ENCODE measurements at places on chromosomes 6 and 20.

DNA sequence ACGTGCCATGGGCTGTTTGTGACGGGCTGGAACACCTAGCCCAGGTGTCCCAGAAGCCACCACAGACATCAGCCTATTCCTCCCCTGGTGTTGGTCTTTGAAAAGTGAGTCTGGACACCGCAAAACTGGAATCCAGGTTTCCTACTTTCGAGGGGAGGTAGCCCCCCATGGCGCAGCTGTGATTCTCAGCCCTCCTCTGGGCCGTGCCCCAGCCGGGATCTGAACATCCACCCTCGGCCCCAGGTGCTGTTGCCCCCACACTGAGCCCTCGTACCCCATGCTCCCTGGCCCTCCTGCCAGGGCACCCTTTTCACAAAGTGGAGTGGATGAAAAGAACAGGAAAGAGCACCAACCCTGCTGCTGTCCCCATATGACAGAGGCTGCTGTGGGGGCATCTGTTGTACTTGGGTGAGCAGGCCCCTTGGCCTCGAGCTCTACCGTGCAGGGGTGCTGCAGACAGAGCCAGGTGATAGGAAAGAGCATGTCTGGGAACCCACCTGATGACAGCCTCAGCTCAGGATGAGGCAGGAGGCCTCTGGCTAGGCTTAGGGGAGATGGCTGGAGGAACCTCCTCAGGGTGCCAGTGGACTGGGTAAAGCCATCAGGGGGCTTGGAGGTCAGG lies 18.8 kb upstream of the MAS1L start:
- no peak for DNase-seq

DNA sequence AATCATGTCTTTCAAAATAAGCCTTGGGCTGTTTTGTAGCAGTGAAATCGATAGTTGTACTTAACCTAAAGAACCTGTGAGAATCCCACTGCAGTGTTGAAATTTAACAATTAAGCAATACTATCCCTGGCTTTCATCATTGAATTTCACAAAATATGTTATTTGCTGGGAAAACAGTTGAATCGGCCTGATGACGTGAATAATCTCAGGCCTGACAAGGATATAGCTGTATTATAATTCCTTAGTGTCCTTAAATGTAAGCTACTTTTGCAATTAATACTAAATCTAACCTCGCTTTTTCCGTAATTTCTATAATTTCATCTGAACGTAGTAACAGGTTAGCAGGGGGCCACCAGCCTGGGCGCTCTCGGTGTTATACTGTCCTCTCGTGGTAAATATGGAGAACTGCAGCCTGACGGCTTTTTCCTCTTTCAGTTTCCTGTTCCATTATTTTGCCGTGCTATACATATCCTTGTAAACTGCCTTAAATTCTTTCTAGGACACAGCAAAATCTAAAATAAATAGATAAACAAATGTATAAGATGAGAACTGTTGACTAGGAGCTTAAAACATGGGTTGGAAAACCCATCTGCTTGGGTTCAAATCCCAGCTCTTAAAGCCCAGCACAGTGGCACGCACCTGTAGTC lies 24.0 kb downstream of the MTFR2 start:
- peak; percentile 23 for DNase-seq

DNA sequence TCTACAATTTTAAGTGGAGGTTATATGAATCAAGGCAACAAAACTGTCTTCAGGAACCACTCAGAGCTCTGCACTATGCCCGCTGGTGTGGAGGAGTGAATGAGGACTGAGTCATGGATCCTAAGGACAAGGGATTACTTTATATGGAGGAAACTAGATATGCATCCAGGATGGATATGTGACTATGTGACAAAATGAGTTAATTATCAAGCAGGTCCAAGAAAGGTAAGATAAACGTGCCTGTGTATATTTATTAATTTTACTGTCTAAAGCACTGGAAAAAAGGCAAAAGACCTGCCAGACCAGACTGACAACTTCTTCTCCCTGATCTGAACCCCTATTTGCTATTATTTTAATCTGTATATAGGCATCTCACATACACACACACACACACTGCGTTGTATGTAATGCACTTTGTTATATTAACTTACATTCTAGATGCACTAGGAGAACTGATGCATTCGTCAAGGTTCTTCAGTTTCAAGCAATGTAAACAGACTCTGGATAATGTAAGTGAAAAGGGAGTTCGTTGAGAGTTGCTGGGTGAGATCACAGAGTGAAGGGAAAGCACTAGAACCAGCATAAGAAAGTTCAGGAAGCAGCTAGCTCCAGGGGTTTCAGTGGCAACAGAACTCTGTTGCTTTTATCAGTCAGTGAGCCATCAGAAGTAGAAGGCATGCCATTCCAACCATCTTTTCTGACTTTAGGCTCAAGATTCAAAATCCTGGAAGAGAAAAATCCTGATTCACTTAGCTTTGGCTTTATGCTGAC lies 26.4 kb upstream of the ADGRG6 start:
- DNase-seq, result no peak

GRCh38 chr20:19758133-19758500 lies at the start of gene RIN2:
TSS of gene RIN2 (plus strand) at chr20:19758258. CDS start at chr20:19889602, 131,344 bp downstream.
- DNase-seq, result no peak

DNA sequence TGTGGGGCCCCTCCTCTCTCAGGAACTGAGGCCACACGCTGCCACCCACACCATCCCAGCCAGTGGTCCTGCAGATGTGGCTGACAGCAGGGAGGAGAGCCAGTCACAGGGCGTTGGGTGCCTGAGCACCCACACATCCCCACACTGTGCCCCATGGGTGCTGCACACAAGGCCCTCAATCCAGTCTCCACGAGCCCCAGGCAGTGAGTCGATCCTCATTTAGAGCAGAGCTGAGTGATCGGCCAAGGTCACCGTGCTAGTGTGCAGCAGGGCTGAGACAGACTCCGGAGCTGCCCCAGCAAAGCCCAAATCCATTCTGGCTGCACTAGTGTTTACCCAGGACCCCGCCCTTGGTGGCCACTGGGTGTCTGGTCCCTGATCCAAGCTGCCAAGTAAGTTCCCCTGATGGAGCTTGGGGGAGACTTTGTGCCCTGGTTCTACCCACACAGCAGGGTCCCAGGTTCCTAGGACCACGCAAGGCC lies 9.0 kb downstream of the C20orf203 start:
- DNase-seq, result no peak

DNA sequence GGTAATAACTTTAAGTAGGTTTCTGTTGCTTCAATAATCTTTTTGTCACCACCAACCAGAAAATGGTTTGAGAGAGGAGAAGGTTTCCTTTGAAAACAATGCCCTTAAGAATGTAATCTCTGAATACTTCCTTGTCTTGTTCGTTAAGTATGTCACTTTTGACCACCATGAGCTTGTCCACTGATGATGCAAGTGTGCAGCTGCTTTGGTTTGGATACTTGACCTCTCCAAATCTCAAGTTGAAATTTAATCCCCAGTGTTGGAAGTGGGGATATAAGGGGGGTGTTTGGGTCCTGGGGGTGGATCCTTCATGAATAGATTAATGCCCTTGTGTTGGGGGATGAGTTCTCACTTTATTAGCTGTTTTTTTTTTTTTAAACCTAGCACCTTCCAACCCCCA lies 985.4 kb downstream of the EPHA7 start:
- DNase-seq, result no peak

GRCh38 chr20:22339091-22339881 lies 245.1 kb downstream of the FOXA2 start:
- DNase-seq, result no peak

GRCh38 chr6:140980265-140980887 lies 1152.3 kb upstream of the GJE1 start:
- DNase-seq, result no peak

GRCh38 chr6:1396952-1397868 lies 7.8 kb downstream of the FOXF2 start:
- peak; percentile 62 for DNase-seq

DNA sequence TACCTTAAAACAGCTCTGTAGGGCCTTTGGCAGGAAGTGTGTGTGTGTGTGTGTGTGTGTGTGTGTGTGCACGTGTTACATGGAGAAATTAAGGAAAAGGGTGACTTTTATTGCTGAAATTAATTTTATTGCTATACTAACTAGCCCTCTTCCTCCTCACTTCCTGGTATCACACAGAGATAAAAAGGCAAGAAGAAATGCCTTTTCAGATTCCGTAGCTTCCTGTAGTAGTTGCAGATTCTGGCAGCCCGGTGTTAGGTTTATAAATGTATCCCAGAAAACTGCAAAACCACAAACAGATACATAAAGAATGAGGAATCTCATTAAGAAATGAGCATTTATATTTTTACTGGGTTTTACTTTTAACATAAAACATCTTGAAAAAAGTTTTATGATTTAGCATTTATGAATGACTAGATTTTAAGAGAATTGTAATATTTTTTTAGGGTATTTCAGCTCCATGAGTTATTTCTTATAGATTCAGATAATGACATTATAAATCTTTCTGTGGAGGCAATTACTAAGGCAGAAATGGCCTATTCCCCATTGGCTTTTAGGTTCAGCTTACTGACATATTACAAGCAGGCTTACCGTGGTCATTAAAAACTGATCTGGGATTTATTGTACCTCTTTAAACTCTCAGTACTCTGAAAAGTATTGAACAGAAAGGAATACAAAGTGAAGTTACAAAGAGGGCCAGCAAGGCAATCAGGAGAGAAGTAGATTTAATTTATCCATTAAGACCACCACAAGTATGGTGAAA lies 249.1 kb upstream of the TSHZ2 start:
- no peak for DNase-seq

- DNase-seq, result no peak
Observed at GRCh38 chr20:48949304-48950170, 28.0 kb downstream of the ARFGEF2 start.

DNA sequence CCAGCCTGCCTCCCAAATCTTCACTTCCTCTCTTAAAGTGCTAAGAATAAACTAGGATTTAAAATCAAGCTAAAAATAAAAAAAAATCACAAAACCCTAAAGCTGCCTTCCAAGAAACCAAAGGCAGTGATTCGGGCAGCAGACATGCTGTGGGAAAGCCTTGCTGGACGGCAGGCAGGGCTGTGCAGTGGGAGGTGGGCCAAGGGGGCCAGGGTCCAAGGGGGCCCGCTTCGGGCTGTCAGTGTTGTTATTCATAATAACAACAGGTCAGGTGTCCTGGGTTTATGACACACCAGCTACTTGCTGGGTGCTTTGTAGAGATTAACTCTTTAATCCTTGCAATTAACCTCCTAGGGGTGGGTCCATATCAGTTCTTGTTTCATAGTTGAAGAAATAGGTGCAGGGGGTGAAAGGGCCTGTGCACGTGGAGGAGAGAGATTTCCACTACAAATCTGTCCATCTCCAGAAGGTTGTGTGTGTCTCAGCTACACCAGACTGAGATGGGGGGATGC lies 40.4 kb downstream of the CD40 start:
- no peak for DNase-seq

GRCh38 chr20:54624706-54625390 lies 149.5 kb downstream of the DOK5 start:
- no peak for DNase-seq

GRCh38 chr6:44500074-44500473 lies 112.6 kb downstream of the CDC5L start:
- no peak for DNase-seq

DNA sequence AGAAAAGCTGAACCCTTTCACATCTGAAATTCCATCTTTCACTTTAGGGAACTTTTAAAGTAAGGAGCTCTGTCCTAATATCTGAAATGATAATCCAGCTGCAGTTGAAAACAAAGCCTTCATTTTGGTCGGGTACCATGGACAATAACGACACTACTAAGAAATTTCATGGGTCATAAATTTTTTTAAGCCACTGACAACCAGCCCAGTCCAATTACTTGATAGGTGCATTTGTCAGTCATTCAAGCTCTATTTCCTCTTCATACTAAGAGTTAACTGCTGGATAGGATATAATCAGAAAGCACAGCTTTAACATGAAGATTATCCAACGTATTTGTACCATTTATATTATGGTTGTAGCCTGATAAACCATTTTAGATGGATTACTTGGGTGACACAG lies 52.5 kb downstream of the MMUT start:
- DNase-seq, result no peak

GRCh38 chr6:41427642-41428335 lies 92.4 kb downstream of the NCR2 start:
- DNase-seq, result peak; percentile 6

DNA sequence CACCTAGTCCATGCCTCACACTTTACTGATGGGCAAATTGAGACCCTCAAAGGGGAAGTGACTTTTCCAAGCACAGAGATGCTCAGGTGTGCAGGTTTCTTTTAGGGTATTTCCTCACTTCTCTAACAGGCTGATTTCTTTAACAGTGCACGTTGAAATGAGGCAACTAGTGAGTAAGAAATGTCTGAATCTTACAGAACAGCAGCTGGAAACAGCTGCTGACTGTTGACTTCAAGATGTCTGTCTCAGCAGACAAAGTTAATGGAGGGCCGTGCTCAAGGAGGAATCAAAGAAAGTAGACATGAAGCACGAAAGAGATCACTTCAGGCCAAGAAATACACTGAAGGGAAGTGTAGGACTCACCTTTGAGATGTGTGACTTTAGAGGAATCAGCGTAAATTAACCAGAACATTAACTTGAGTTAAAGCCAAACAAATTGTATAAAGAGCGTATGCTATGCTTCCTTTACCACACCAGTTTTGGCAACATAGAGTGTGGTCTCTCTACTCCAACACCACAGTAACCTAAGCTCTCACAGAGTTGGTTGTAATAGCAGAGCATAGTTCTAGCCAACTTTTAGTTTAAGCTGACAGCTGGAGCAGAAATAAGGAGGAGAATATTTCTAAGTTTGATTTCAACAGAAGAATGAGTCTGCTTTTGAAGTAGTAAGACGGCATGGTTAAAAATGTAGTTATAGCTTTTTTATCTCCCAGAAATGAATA lies 60.9 kb downstream of the SAMD3 start:
- DNase-seq, result no peak

DNA sequence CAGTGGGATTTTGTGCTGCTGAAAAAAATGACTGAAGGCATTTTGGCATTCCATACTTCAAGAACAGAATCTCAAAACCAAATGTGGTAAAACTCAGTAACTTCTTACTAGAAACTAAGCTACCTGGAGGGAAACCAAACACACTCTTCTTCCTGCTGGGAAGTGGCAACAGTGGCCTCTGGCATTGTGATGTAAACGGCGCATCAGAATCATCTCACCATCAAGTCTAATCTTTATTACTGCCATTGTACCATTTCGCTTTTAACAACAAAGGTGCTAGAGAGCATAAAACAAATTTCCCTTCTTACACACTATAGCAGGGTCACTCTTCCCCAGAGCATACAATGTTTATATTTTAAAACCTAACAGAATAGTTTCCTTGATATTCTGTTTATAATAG lies 101.6 kb upstream of the CEP162 start:
- DNase-seq, result no peak

GRCh38 chr6:44867571-44868334 lies 460.4 kb upstream of the RUNX2 start:
- DNase-seq, result no peak

GRCh38 chr6:110103260-110103659 lies 76.2 kb downstream of the WASF1 start:
- no peak for DNase-seq
